ENCODE measurements at places on chromosomes 13 and 19.

- DNase-seq = no peak
These were observed 26.0 kb downstream of the WDR88 start for GRCh38 chr19:33157906-33158305.

GRCh38 chr13:97715763-97716162, 237.7 kb upstream of the IPO5 start:
- no peak for DNase-seq

DNA sequence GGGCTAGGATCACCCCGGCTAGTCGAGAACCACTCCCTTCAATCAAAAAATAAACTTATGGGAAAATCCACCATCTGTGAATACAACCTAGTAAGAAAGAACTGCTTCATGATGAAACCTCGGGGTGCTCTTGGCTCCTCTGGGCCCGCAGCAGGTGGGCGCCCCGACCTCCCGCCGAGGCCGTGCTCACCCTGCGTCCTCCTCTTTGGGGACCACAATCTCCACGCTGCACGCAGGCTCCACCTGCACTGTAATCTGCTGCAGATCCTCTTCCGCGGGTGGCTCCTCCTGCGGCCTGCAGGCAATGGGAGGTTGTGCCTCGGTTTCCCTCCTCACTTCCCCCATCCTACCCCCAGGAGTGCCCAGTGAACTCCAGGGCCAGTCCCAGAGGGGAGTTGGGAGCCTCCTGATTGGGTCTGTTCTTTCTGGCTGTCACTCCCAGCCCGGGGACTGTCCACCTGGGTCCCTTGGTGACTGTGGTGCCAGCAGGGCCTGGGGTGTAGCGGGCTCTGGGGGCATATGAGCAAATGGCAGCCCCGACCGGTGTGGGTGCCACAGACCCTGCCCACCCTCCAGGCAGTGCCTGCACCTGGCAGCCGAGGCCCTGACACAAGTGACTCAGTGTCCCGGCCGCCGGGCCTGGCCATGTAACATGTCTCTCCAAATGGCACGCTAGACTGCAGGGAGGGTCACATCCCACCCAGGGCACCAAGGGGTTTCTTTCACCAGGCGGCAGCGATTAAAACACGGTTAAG, 15.1 kb upstream of the CACTIN start:
- DNase-seq = no peak

DNA sequence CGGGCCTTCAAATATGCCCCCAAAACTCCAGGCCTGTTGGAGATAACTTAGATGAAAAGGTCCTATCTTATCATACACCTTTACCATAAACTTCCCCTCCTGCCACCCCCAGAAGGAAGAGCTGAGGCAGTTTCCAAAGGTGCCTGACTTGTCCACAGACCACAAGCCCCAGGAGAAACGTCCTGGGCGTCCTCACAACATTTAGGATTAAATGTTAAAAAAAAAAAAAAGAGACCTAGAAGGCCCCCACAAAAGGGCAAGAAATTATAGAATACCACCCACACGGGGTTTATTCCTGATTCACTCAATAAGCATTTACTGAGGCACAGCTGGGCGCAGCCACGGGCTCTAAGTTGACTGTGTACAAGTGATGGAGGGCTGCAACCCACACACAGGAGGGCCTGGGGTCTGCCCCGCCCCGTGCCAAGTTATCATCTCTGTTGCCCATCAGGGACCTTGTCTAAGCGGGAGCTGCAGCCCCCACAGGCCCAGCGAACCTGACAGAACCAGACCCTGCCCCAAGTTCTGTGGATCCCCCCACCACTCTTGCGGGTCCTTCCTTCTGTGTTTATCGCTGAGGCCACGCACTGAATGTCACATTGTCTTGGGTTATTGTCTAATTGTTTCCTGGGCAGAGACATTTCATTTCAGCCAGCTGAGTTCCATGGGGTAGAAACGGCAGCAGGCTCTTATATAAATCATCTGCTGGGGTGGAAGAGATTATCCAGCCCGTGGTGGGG, 83.0 kb upstream of the TM9SF2 start:
- DNase-seq = no peak

DNA sequence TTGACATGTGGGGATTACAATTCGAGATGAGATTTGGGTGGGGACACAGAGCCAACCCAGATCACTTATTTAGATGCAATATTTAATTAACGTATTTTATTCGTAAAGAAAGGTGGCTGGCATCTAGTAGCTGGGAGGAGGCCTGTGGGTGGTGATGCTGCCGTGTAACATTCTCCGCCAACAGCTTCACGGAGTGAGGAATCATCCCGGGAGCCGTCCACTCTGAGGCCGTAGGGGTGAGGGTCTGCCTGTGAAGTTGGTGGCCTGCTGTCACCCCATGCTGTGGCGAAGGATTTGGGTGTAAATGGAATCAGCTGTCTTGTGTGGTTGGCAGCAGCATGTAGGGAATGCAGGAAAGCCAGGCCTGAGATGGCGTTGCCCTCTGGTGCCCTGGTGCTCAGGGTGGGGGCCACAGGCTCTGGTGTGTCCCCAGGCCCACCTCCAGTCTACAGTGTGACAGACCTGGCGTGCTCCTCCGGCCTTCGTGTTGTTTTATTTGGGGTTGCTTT, 3.3 kb upstream of the TEX29 start:
- no peak for DNase-seq

DNA sequence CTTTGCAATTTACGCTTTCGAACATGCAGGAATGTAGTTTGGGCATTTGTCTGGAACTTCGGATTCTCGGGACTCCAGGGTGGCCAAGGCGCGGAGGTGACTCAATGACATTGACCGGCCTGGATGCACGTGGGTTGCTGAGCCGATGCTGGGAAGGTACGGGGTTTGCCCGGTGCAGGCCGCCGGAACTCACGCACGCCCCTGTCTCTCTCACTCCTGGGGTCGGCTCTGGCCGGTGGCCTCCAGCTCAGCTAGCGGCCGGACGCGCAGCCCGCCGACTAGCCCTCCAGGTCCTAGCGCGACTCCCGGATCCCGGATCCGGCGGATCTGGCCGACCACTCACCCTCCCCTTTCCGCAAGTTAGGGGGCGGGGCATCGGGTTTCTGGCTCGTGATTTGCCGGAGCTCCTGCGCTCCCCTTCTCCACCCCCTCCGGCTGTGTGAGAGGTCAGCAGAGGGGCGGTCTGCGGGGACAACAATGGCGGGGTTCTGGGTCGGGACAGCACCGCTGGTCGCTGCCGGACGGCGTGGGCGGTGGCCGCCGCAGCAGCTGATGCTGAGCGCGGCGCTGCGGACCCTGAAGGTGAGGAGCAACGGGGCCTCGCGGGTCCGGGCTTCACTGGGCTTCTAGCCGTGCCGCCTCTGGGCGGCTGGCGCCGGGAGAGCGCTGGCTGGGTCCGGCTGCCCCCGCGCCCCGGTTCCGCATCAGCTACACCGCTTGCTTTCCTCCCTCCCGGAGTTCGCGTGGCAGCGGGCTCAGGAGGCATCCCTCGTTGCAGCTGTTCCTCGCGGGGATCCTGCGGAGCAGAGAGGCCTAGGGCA, at the start of gene PCCA:
Gene PCCA, plus strand, starts transcription at position 450 of the 821 bp plus-strand sequence. Its CDS starts 28 bp downstream, at position 478.
- peak; percentile 89 for DNase-seq

Data from GM06990 (cell line).